ENCODE measurements at places on chromosomes 1 and 21.

GRCh38 chr21:13937236-13937635 is 273.5 kb downstream of the LIPI start:
- DNase-seq = no peak

DNA sequence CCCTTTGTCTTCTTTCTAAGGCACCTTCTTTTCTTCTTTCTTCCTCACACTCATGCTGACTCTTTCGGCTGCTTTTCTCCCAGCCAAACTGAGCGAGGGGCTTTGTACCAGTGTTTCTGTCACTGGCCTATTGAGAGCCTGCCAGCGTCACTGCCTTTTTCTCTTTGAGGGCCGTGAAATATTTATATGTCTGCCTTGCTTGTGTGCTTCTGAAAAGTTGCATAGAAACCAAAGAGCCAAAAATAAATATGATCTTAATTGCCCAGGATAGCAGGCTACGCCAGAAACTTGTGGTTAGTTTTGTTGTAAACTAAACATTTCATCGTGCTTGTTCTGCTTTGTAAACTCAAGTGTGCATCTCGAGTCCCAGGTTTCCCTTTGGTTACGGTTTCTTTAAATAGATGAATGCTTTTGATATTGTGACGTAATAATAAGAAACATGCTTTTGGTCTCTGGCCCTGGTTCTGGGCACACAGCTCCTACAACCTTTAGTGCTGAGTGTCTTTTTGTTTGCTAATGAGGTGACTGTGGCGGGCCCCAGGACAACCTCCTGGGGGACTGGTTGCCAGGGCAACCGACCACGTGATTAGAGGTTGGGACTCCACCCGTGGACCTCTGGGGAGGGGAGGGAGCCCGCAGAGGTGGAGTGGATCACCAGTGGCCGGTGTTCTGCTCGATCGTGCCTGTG is 10.8 kb downstream of the SLC37A1 start:
- DNase-seq = no peak

DNA sequence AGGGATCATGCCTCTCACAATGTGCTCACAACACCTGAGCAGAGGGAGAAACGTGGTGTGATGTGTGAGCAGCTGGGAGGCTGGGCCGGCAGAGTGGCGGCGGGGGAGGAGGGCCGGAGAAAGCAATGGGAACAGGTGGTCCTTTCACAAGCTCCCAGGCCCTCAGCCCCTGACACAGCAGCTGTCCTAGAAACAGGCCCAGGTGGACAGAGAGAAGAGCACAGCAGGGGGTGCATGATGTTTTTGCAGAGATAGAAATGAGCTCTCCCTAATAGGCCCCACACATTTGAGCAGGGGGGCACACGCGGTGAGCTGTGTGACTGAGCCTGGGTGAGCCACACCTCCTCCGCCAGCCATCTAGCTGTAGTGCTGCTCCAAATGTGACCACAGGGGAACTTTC is 7.6 kb upstream of the RGS16 start:
- DNase-seq = no peak

DNA sequence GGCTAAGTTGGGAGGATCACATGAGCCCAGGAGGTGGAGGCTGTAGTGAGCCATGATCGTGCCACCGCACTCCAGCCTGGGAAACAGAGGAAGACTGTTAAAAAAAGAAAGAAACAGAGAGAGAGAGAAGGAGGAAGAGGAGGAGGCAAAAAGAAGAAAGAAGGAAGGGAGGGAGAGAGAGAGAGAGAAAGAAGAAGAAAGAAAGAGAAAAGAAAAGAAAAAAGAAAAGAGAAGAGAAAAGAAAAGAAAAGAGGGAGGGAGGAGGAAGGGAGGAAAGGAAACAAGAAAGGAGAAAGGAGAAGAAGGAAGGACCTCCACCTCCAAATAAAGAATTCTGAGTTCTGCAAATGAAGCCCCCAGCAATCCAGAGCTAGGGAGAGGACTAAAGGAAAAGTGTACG is 82.0 kb downstream of the STUM start:
- no peak for DNase-seq

DNA sequence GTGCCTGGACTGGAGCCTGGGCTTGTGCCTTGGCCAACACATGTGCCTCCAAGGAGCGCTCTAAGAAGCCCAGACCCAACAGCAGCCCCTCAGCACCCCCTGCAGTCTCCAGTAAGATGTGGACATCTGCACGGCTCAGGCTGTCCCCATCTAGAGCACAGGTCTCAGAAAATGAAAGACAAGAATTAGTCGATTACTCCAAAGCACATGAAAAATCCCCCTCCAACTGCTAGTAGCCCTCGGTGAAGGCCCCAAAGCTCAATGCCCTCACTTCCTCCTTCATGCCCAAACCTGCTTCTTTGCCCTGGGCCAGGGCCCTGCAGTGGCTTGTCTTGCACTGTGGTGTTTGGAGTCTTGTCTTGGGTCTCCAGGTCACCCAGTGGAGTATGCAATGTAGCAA is 21.9 kb upstream of the ERO1B start:
- no peak for DNase-seq

DNA sequence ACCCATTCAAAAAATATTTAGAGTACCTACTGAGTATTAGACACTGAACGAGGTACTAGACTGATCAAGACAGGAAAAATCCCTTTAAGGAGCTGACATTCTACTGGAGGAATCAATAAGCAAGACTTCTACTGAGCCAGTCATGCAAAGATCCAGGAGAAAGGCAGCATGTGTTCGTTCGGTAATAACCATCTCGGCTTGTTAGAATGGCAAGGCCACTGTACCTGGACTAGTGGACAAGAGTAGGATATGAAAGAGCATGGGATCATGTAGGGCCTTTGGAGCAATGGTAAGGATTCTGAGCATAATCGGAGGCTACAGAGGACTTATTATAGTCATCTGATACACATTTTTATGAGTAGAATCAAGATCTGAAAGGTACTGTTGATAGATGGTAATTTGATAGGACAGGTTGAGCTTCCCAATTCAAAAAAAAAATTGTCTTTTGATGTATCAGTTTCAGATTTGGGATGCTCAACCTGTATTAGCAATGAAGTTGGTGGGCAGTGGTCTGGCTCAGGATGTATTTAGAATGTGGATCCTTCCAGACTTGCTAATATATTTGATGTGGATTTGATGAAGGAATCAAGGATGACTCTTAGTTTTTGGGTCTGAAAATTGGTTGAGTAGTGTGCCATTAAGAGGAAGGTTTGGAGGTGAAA is 2.3 kb downstream of the COX20 start:
- no peak for DNase-seq

DNA sequence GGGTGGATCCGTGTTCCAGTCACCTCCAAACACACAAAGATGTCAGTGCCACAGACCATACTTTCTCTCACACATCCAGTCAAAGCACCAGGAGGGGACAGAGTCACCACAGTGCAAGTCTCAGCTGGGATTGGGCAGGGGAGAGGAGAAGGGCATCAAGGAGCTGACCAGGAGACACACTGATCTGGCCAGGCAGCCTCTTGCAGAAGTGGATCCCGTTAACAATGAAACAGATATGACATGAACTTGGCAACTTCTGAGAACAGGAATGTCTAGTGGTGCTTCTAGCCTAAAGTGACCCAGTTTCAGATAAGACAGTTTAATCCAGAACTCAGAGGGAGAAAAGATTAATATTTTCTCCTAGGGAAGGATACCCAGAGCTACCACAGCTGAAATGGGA is 71.0 kb downstream of the HIVEP3 start:
- DNase-seq = no peak

- no peak for DNase-seq
Observed at GRCh38 chr1:55374801-55375616, 159.8 kb upstream of the USP24 start.

DNA sequence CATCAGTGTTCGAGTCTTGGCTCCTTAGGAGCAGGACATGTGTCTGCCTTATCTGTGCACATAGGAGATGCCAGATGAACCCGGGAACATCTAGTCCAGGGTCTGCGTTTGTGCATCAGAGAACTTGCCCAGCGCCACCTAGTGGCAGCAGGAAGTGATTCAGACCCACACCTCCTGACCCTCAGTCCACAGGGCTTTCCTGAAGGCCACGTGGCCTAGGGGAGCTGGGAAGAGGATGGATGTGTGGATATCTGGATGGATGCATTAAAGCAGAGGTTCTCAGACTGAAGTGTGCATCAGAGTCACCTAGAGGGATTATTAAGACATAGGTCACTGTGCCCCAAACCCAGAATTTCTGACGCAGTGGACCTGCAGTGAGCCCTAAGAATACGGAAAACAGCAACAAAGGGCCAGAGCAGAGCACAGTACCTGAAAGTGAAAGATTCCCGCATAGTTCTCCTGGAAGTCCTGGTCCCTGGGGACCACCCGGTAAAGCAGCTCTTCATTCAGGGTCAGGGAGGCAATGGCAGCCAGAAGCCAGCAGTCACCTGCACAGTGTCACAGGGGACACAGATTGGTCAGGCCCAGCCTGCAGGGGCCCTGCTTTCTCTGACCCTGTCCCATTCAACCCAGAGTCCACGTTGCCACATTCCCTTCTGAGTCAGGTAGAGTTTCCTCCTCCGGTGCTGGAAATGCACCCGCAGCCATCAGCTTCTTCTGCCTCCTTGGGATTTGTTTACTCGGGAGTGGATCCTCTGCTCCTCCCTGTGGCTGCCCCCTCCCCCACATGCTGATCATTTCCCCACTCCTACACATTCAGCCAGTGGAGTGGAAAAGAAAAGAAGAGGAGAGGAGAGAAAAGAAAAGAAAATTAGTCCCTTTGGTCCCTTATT is 37.0 kb downstream of the CAPN8 start:
- DNase-seq = no peak

- DNase-seq = no peak
Observed at GRCh38 chr1:24020470-24020869, 40.3 kb upstream of the SRSF10 start.

DNA sequence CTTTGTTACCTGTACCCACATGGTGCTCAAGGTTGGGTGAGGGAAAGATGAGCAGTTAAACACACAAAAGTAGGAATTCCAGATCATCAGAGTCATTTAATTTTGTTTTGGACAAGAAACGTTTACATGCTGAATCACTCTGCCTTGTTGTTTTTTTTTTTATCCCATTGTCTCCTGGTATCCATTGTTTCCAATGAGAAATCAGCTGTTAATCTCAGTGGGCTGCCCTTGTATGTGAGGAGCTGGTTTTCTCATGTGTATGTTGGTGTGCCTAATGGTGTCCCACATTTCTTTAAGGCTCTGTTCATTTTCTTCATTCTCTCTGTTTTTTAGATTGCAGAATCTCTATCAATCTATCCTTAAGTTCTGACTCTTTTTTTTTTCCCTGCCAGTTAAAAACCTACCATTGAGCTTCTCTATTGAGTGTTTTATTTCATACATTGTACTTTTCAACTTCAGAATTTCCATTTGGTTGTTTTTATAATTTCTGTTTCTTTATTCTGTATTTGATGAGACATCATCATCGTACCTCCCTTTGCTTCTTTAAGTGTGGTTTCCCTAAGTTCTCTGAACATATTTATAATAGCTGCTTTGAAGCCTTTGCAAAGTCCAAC is 8.8 kb upstream of the OBSCN start:
- DNase-seq = no peak

- no peak for DNase-seq
Observed at GRCh38 chr1:21012937-21013336, 163.8 kb downstream of the EIF4G3 start.

- no peak for DNase-seq
Observed at GRCh38 chr1:60916199-60916598, 166.2 kb upstream of the NFIA start.

GRCh38 chr1:115073298-115074087 is 15.8 kb downstream of the TSPAN2 start:
- DNase-seq = no peak

GRCh38 chr1:46406881-46407608 is 12.9 kb downstream of the FAAH start:
- no peak for DNase-seq

DNA sequence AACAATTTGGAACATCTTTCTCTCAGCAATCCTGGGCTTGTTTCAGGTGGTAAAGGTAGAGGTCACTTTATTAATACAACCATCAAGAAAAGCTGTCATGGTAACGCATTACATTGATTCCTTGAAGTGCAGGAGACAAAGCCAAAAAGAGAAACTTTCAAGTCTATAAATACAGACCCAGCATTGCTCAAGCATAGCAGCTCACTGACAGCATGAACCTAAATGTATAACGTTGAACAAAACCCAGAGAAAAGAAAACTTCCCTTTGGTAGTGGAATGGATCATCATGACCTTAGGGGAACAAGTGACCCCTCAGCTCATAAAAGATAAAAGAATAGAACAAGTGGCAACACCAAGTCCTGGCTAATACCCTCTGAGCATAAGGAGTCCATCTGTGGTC is 332.2 kb downstream of the NTNG1 start:
- no peak for DNase-seq

DNA sequence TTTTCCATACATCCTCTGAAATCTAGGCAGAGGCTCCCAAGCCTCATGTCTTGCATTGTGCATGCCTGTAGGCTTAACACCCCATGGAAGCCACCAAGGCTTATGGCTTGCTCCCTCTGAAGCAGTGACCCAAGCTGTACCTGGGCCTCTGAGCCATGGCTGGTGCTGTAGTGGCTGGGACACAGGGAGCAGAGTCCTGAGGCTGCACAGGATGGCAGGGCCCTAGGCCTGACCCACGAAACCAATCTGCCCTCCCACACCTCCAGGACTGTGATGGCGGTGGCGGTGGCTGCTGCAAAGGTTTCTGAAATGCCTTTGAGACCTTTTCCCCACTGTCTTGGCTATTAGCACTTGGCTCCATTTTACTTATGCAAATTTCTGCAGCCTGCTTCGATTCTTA is 429.5 kb downstream of the NPHP4 start:
- no peak for DNase-seq

- DNase-seq = no peak
Observed at GRCh38 chr1:235320521-235321179, 7.3 kb downstream of the ARID4B start.

- no peak for DNase-seq
Observed at GRCh38 chr1:243748227-243748626, 101.8 kb downstream of the AKT3 start.

GRCh38 chr1:6006882-6007281 is 14.7 kb upstream of the NPHP4 start:
- DNase-seq = no peak

- DNase-seq = no peak
Observed at GRCh38 chr1:211169353-211169752, 35.4 kb upstream of the KCNH1 start.

GRCh38 chr1:3457910-3458883 is 3.7 kb downstream of the ARHGEF16 start:
- DNase-seq = no peak

- no peak for DNase-seq
Observed at GRCh38 chr21:10641107-10641506, 119.7 kb downstream of the TPTE start.

- no peak for DNase-seq
Observed at GRCh38 chr1:72064196-72065075, 217.9 kb downstream of the NEGR1 start.

- no peak for DNase-seq
Observed at GRCh38 chr1:117093870-117094621, 27.5 kb downstream of the TRIM45 start.

DNA sequence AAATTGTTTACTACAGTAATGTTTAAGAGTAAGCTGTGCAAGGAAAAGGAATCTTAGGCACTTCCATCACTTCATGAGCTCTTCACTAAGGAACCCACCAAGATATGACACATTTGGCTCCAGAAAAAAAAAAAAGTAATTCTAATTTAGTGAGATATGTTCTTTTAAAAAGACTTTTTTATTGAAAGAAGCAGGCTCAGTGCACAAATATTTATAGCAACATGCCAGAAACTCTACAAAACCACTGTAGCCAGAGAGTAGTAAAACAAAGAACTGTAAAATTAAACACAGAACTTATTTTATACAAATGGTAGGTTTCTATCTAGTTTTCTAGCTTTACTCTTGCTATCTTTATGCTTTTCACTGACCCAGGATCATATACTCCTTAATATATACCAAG is 434.6 kb upstream of the ADGRL2 start:
- DNase-seq = no peak

GRCh38 chr1:37423810-37424209 is 50.6 kb upstream of the ZC3H12A start:
- DNase-seq = no peak
